ENCODE measurements at places on chromosomes 2 and 18.

DNA sequence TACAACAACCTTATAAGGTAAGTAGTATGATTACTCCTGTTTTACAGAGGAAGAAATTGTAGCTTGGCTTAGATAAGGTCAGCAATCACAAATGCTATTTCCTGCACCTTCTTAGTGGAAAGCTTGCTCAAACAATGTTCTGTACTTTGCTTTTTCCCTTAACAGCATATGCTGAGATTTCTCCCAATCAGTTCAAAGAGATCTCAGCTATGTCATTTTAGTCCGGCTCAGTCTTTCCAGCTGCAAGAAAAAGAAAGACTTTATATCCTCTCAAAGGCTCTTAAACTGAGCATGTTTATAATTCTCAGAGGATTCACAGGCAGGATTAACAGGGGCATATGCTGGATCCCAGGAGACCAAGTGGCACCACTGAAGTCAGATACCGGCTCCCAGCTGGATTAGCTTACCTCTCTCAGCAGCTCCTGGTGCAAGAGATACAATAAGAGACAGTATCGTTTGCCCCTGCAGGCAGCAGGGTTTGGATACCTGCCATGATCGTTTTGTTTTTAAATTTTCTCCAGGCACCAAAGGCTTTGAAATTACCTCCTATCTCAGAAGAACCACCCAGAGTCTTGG lies 29.5 kb downstream of the KIAA2012 start:
- DNase-seq: no peak

- DNase-seq: no peak
Observed at GRCh38 chr2:47389692-47390091, 13.3 kb upstream of the MSH2 start.

- no peak for DNase-seq
Observed at GRCh38 chr2:27074738-27075565, 3.5 kb upstream of the EMILIN1 start.

DNA sequence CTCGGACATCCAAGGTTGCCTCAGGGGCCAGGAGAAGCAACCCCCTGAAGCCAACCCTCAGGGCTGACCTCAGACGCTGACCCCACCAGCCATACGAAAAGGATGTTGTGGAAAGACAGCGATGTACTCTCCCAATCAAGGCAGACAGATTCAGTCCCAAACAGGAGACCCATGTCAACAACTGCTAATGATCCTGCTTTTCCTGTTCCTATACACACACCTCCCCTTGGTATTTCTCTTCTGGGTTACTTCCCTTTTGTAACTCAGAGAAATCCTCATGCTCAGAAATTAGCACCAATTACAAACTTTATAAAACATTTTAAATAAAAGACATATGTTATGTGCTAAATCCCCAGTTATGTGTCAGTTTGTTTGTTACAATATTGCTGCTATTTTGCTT lies 120.8 kb downstream of the PID1 start:
- no peak for DNase-seq

GRCh38 chr2:229173825-229174359 lies 97.2 kb downstream of the PID1 start:
- no peak for DNase-seq

DNA sequence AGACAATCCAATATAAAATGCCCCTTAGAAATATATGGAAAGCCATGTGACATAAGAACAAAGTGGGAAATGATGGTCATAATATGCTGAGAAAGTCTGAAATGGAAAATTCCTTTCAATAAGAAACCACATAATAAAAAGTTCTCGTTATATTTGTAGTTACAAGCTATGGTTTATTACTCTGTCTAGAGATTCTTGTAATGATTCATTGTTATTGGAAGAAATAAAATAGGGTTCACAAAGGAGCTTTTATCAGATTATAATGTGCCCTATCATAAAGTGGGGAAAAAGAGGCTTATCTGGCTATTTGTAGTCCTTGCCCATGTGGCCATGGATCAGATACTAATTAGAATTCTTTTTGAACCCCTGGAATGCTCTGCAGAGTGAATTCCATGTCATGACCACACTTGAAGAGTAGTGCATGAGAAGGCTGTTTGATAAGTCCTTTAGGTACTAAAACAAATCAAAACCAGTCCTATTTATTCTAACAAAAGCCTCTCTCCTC lies 420.7 kb upstream of the NRP2 start:
- DNase-seq: no peak

GRCh38 chr18:2442726-2443275 lies 128.5 kb downstream of the METTL4 start:
- DNase-seq: no peak

DNA sequence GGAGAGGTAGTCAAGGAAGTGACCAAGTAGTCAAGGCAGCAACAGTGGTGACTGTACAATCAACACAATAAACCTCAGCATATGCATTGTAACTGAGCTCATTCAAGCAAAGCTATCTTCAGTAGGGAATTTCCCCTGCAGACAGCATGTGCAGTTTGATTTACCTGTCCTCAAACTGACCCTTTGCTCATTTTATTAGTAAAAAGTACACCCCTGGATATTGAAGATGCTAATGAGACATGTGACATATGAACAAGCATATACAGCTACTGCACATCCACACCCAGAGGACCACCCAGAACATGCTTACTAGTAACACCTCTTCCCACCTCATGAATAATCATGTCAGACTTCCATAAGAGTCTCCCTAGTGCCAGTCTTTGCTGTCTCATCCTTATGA lies 15.4 kb downstream of the C2orf81 start:
- no peak for DNase-seq

GRCh38 chr2:166413255-166413654 lies 37.5 kb upstream of the SCN9A start:
- DNase-seq: no peak

- no peak for DNase-seq
Observed at GRCh38 chr2:240111253-240111652, 24.9 kb downstream of the COPS9 start.

- no peak for DNase-seq
Observed at GRCh38 chr18:5455674-5456073, 88.1 kb downstream of the EPB41L3 start.

DNA sequence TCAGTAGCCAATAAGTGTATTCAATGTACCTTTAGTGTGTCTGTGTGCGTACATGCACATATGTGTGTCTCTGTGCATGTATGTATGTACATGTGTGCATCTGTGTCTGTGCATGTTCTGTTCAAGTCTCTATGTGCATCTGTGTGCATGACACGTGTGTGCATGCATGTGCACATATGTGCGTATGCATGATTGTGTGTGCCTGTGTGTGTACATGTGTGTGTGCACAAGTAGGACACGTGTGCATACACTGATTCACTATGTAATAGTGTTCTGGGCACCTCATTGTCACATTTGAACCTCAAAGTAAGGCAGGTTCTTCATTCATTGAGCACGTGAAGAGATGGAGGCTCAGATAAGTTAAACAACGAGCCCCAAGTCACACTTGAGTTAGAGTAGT lies 142.6 kb upstream of the COPS8 start:
- DNase-seq: no peak

GRCh38 chr2:100228415-100228814 lies 86.0 kb upstream of the AFF3 start:
- no peak for DNase-seq

GRCh38 chr2:9867881-9868280 lies 24.6 kb downstream of the TAF1B start:
- DNase-seq: no peak

DNA sequence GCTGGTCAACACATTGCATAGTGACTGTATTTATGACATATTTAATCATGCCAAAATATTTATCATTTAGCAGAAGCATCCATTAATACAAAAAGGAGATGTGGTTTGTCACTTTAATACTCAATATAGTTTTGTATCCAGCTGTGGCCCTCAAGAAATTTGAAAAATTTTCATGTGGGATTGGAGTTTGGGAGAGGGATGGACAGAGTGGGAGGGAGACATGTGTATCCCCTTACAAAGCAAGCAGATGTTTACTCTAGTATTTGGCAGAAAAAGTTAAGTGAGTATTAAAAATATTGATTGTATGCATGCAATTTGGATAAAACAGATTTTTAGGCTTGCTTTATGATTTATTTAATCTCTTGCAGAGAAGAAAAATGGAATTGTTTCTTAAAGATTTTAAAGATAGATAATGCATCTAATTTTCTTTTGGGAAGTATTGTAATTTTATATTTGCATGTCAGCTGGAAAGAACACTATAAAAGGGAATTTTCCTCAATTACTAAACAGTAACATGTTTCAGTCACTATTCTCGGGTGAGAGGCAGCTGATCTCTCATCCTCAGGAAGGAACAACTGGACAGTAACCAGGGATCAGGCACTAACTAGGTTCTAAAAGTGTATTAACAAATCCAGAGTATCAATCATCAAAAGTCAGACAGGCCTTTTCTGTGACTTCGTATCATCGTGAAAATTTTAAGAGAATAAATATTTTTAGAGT lies 1184.7 kb upstream of the NXPH2 start:
- DNase-seq: no peak

- no peak for DNase-seq
Observed at GRCh38 chr2:240593026-240593702, 6.6 kb downstream of the CAPN10 start.

DNA sequence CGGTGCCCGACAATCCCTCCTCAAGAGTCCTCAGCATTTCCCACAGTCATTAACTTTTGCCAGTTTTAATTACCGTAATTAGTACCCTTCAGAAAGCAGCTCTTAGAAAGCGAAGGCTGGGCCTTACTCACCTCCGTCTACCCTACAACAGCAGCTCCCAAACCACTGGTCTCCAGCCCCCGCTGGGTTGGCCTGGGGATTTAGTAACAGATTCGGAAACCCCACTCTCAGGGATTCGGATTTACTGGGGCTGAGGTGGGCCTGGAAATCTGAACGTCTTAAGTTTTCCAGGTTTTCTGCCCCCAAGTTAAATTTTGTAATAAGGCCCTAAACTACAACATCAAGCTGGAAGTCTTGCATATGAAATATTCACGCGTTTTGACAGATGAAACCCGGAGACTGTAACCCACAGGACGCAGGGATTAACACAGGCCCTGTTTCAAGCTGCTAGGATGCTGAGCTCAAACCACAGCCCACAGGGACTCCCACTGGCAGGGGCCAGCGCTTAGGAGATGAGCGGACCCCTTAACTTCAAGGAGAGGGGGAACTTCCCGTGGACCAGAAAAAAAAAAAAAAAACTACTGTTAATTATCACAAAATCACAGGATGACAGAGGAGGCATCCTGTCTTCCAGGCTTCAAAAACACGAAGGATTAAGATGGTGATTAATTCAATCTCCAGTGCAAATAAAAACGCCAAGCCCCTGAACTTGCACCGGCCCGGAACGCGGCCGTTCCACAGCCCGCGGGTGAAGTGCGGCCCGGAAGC lies 985 bp downstream of the ILKAP start:
- no peak for DNase-seq

DNA sequence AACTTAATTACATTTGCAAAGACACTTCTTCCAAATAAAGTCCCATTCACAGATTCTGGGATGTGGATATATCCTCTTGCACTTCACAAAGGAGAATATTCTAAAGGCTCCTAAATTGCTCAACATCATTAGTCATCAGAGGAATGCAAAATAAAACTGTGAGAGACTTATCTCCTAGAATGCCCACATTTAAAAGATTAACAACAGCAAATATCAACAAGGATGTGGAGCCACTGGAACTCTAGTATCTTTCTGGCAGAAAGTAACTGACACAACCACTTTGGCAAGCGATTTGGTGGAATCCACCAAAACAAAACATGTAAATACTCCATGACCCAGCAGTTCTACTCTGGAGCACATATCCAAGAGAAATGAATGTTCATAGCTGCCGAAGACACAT lies 4.6 kb downstream of the NEU2 start:
- no peak for DNase-seq

- DNase-seq: no peak
Observed at GRCh38 chr18:56289381-56289780, 349.0 kb downstream of the TXNL1 start.

GRCh38 chr2:65638443-65638842 lies 206.0 kb upstream of the SPRED2 start:
- DNase-seq: no peak

DNA sequence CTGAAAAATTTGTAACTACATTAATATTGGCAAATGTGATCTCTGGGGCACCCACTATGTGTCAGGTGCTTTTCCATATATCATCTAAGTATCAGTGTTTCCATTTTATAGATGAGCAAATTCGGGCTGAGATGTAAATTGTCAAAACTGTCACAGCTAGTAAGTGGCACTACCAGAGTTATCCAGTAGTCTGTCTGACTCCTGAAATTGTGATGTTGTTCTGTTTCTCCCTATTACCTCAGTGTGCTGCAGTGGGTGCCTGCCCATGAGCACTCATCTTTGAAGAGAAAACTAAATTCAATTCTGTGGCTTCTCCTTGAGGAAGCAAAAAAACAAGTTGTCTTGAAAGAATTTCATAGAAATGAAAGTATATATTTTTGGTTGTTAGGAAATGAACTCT lies 467.4 kb upstream of the FANCL start:
- DNase-seq: no peak

- DNase-seq: no peak
Observed at GRCh38 chr2:201698588-201699226, at the start of gene MPP4. TSS of gene MPP4 (minus strand) at chr2:201698644. CDS start at chr2:201693954, 4,690 bp downstream.

- no peak for DNase-seq
Observed at GRCh38 chr2:23720705-23721453, 206.0 kb downstream of the ATAD2B start.

DNA sequence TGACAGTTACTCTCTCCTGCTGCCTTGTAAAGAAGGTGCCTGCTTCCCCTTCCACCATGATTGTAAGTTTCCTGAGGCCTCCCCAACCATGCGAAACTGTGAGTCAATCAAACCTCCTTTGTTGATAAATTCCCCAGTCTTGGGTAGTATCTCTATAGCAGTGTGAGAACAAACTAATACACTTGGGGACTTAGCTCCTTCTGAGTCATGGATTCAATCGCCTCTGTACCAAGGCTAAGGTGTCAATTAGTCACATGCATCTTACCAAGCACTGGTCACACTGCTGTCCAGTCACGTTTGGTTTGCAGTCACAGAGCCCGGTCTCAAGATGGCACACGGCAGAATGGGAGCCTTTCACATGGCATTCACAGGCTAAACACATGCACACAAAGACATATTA lies 100.6 kb downstream of the LAMA1 start:
- DNase-seq: no peak

DNA sequence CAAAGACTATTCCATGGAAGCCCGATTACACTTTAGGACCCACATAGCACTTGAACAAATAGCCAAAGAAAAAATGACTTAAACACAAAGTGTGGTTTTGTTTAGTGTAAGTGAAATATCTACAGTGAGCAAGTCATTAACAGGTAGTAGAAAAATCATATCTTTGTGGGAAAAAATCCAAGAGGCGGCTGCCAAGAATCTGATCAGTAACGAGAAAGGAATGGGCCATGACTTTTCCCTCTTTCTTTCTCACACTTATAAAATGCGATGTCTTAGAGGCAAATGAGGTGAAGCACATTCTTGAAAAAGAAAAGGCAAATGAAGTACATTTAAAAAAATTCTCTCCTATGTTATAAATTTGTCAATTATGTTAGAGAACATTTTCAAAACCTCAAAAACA lies 12.9 kb upstream of the GEMIN6 start:
- DNase-seq: no peak
